Thyroid gland (tissue), 4 donors: ENCODE measurements at places on chromosomes 5 and 9.
A peak's percentile ranks its signal among the peaks of the same experiment; 100 is the strongest.

GRCh38 chr5:158456756-158457155 lies 597.8 kb upstream of the CLINT1 start:
- DNase-seq = no peak

GRCh38 chr9:1870915-1871314 lies 144.2 kb upstream of the SMARCA2 start:
- DNase-seq = no peak

DNA sequence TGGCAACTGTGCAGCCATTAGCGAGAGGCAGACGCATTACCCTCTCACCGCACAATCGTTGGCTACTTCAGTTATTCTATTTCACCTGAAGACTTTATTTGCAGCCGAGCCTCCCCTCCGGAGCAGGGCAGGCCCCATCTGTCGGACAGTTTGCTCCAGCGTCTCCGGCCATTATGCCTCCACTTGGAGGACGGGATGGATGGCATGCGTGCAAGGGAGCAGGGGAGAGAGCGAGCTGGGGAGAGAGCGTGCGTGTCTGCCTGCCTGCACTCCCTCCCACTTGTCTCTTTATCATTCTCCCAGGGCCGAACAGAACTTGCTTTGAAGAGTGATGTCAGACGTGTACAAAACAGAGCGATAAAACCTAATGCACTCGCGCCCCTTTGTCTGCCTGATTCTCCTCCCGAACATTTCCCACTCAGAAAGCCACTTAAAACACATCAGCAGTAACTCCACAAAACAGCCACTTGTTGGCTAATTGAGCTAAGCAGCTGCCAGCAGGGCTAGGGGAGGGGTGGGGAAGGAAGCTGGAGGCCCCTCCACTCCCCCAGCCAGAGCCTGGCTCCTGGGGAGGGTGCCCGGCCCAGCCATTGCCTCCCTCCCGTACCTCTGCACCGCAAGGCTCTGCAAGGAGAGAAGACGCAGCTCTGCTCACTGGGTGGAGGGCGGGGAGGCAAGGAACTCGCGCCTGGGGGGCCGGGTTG lies 43.4 kb upstream of the FUBP3 start:
- peak; percentile 12 for DNase-seq

- peak; percentile 18 for DNase-seq
Observed at GRCh38 chr9:20513126-20513913, 109.0 kb downstream of the MLLT3 start.

GRCh38 chr5:431001-431710 lies 11.8 kb upstream of the EXOC3 start:
- no peak for DNase-seq
